RWPE2 (cell line): ENCODE measurements at places on chromosomes 2 and 18.

- no peak for DNase-seq
These were observed 6.3 kb downstream of the MEX3C start for GRCh38 chr18:51191128-51191717.

DNA sequence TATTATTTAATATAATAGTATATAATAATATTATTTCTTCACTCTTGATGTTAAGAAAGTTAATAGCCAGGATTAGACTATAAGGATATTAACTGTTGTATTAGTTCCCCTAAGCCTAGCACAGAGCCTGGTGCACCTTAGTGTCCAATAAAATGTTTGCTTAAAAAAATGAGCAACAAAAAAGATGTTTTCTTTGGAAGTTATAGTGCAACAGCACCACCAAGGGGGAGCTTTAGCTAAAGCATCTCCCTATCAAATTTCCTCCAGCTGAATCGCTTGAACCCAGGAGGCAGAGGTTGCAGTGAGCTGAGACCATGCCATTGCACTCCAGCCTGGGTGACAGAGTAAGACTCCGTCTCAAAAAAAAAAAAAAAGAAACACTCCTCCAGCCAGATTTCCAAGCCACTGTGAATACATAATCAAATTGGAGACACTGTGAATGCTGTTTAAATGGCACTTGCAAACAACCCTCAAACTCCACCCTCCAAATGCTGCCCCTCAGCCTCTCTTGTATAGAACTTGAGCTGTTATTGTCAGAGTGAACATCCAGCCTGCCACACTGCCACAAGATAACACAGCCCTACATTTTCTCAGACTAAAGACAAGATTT lies 221.9 kb downstream of the DYM start:
- no peak for DNase-seq

- no peak for DNase-seq
These were observed 199.1 kb upstream of the NXPH2 start for GRCh38 chr2:138979131-138979785.

- no peak for DNase-seq
These were observed 221.5 kb upstream of the LYPD1 start for GRCh38 chr2:132891498-132891897.

DNA sequence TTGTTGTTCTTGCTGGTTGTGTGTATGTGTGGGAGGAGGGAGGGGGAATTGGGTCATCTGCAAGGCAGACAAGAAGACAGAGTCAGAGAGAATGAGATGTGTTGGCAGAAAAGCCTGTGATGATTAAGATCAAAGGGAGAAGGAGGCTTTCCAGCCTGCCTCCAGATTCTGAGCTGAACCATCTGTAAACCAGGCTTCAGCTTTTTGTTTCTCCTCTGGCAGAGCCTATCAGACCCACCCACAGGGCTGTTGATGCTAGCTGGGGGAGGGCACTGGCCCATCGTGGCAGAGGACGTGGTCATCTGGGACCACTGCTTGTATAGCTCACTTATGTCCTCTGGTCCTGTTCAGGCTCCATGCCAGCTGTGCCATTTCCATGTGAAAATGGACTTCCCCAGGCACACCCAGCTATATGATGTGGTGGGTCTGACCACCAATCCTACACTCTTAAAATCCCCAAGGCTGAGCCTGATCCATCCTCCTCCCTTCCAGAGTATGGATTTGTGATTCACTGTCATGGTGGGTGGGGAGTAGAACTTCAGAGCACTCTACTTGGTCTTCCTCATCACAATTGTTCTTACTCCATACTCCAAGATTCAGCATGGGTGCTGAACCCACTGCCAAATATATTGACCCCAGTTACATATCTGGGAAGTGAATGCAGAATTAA lies 27.8 kb upstream of the COL6A3 start:
- DNase-seq = no peak

GRCh38 chr2:173658946-173659371 lies 304.3 kb downstream of the CDCA7 start:
- no peak for DNase-seq

GRCh38 chr18:8003878-8004675 lies 437.0 kb downstream of the PTPRM start:
- no peak for DNase-seq

DNA sequence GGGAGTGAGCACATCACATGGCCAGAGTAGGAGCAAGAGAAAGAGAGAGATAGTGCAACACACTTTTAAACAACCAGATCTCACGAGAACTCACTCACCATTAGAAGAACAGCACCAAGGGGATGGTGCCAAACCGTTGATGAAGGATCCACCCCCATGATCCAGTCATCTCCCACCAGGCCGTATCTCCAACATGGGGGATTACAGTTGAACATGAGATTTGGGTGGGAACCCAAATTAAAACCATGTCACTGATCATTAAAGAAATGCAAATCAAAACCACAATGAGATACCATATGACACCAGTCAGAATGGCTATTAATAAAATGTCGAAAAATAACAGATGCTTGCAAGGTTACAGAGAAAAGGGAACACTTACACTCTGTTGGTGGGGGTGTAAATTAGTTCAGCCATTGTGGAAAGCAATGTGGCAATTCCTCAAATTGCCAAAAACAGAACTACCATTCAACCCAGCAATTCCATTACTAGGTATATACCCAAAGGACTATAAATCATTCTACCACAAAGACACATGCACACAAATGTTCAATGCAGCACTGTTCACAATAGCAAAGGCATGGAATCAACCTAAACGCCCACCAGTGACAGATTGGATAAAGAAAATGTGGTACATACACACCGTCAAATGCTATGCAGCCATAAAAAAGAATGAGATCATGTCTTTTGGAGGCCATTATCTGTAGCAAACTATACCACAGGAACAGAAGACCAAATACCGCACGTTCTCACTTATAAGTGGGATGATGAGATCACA lies 137.1 kb downstream of the COL6A3 start:
- DNase-seq = no peak

DNA sequence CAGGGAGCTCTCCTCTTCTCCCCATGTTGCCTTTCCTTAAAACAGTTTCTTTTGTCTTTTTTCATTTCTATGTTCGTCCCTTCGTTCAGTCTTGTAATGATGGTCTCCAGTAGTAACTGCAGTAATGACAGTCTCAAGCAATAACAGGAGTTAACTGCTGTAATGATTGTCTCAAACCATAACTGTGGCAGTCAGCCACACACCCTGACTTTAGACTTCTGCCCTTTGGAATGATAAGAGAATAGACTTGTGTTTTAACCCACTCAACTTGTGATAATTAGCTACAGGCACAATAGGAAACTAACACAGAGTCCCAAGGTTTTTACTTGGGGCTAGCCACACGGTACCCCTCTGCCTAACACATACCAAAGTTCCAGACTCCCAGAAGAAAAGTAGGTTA lies 12.1 kb downstream of the TMEM131 start:
- no peak for DNase-seq

GRCh38 chr2:164688896-164689419 lies 67.7 kb upstream of the GRB14 start:
- no peak for DNase-seq

- DNase-seq = peak; percentile 99
These were observed 1.1 kb upstream of the TET3 start for GRCh38 chr2:73983322-73984202.

GRCh38 chr2:210072493-210072892 lies 70.1 kb downstream of the RPE start:
- DNase-seq = no peak

DNA sequence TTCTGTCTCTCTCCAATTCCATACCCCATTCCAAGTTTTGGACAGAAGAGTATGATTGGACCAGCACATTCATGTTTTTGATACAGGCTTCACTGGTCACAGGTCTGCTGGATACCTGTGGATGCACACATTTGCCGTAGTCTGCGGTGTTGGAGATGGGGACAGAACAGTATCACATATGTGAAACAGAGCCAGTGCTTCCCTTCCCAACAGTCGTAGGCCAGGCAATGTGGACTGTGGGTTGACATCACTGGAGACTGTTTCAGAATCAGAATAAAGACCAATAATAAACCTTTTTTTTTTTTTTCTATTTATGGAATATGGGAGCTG lies 18.7 kb downstream of the ACSL3 start:
- no peak for DNase-seq

- DNase-seq = no peak
These were observed 98.3 kb downstream of the OSBPL6 start for GRCh38 chr2:178292586-178292985.

- no peak for DNase-seq
These were observed 114.4 kb upstream of the PXDN start for GRCh38 chr2:1858733-1859132.

GRCh38 chr2:10885094-10885860 lies 26.5 kb upstream of the KCNF1 start:
- no peak for DNase-seq

GRCh38 chr2:109516445-109517117 lies 97.2 kb downstream of the SEPTIN10 start:
- no peak for DNase-seq

DNA sequence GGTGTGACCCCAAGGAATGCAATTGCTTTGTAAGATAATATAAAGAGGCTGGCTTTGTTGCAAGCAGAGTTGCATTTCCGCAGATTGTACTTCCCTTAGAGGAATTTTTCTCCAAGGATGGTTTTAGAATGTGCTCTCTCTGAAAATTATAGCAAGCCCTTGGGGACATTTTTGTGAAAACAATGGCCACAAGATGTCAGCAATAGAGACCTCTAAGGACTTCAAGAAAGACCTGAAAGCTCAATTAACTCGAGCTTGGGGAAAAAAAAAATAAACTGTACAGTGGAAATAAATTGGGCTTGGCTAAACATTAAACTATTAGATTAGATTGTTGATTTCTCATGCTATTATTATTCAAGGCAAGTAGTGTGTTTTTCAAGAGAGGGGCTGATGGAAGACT lies 81.3 kb upstream of the KYNU start:
- no peak for DNase-seq

DNA sequence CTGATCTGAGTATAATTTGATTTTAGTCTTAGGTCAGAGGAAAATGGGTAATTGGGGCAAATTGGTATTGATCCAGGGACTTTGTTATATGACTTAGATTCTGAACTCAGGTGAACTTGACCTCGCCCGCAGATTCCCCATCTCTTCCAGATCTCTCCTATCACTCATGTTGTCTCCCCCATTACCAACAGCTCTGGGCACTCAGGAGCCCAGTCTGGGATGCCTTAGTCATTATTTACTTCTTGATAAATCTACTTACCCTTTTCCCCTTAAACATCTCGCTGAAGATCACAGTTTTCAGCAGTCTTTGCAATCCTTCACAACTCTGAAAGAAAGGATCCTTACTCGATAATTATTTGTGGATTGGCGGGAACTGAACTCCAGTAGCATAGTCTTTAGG lies 19.6 kb upstream of the HNMT start:
- DNase-seq = no peak

DNA sequence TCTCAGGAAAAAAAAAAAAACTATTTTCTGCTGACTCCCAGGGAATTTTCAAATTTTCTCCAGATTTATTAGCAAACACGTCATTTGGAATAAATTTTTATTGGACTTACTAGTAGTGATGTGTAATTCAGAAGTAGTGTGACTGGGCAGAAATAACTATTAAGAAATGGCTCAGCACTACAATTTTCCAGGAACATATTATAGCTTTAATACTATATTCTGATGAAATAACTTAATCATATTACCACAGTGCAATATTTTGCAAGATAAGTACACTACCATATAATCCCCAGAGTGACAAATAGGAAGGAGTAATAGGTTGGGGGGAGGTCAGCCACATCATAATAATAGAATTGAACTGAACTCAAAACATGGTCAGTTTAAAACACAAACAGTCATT lies 19.7 kb upstream of the TNFAIP6 start:
- no peak for DNase-seq

DNA sequence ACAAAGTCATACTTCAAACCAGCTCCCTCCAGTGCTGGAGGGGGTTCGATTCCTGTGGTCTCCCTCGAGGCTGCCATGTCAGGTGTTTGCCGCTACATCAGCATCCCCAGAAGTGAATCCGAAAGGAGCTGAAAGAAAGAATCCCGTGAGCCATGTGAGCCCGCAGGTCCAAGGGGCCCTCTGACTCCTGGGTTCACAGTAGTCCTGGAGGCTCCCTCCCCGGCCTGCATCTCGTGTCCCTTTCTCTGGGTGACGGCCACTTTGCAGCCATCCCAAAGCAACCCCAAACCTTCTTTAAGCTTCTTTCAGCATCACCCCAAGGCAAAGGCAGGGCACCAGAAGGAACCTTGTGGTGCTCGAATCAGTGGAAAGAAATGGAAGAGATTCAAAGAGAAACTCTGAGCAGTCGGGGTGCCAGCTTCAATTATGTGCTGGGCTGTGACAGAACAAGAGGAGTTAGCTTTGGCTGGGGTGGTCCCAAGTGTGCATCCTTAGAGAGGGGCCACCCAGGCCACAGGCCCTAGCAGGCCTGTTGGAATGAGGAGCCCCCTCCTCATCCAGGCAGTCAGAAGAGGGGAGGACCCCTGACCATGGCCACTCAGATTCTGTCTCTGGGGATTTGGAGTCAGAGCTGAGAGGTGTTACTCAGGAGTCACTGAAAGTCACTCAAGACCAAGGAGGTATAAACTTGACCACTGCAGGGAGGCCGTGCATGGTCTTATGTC lies 59.7 kb downstream of the CIB4 start:
- DNase-seq = no peak

- no peak for DNase-seq
These were observed 217.6 kb upstream of the THUMPD2 start for GRCh38 chr2:39996653-39997080.

GRCh38 chr2:200765139-200765951 lies 46.4 kb upstream of the BZW1 start:
- DNase-seq = peak; percentile 81

- no peak for DNase-seq
These were observed 23.4 kb downstream of the SNTG2 start for GRCh38 chr2:974054-974453.

DNA sequence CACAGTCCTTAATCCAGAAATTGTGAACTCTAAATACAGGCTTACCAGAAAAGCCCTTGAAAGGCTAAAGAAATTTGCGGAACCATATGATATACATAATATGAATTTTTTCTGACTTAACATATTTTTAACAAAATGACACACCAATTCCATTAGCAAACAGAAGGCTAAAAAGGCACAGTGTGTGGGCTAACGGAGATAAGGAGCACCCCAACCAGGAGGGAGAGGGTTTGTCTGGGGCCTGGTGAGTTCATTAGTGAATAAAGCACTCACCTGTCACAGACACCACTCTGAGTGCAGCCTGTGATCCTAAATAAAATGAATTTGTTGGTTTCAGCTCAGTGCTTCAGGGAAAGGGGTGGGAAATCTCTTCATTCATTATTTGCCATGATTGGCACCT lies 2.7 kb upstream of the FECH start:
- DNase-seq = no peak
